Activated CD4-positive, alpha-beta T cell treated with anti-CD3 and anti-CD28 coated beads for 48 hours (primary cell): ENCODE measurements at places on chromosomes 2 and 18.

- DNase-seq: no peak
Observed at GRCh38 chr2:25230948-25231311, 62.5 kb upstream of the POMC start.

DNA sequence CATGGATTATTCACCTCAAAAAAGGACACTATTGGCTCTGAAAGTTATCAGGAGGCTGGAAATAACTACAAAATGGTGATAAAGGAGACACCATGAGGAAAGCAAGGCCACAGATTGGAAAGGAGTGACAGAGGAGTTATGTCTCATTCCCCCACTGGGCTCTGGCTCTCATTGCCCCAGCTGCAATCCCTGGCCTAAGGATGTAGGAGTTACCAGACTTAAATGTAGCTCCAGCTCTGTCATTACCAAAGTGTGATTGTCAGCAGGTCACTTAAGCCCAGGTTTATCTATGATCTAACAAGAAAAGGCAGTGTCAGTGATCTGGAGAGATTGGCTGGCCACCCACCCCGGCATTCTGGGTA is 1228.2 kb upstream of the DDX18 start:
- no peak for DNase-seq

DNA sequence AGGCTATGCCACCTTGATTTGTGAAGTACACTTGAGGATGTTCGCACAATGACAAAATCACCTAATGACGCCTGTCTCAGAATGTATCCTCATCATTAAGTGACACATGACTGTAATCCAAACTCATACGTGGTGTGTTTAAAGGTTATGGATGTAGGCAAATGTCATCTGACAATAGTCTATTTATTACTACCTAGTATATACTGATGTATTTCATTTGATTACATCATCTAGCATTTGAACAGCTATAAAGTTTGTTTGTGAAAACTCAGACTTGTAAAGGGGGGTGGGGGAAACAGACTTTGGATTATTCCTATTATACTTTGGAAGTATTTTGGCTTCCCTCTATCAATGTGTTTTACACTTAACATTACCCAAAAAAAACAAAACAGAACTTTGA is 129.9 kb downstream of the TANC1 start:
- no peak for DNase-seq

- no peak for DNase-seq
Observed at GRCh38 chr2:101375653-101376052, 11.7 kb downstream of the CREG2 start.

- DNase-seq: no peak
Observed at GRCh38 chr18:80148326-80149199, 39.5 kb downstream of the ADNP2 start.

DNA sequence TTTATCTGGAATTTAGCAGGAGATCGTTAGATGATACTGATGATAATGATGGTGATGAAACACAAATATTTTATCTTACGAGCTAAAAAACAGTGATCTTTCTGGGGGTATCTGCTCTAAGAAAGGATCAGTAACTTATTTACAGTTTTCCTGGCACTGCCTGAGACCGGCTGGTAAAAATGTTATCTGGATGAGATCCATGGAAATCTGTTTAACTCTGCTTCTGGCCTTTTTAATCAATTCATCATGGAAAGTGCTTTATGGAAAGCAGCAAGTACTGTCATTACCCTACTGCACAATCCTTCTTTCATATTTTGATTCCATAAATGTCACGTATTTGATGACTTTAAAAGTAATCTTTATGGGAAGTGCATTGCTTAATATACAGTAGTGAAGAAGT is 612.7 kb upstream of the GCFC2 start:
- DNase-seq: no peak

- no peak for DNase-seq
Observed at GRCh38 chr18:2547477-2548087, 23.7 kb downstream of the METTL4 start.

GRCh38 chr2:230447455-230448451 is 31.8 kb downstream of the SP100 start:
- peak; percentile 50 for DNase-seq

GRCh38 chr18:77118256-77119090 is 14.1 kb downstream of the MBP start:
- DNase-seq: no peak

- DNase-seq: no peak
Observed at GRCh38 chr2:150789376-150789905, 302.0 kb upstream of the RND3 start.

- no peak for DNase-seq
Observed at GRCh38 chr2:128369108-128369555, 50.5 kb upstream of the HS6ST1 start.

DNA sequence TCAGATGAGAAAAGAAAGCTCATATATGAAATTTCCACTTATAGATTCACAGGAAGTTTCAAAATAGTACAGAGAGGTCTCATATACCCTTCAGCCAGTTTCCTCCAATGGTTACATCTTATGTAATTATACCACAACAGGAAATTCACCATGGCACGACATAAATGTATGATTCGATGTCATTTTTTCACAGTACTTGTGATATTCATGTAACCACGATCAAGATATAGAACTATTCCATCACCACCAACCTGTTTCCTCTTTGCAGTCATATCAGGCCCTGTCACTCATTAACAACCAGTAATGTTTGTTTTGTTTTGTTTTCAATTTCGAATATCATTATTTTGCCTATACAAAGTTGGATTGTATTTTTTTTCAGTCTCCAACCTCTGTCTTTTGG is 314.3 kb upstream of the POU3F3 start:
- DNase-seq: no peak

- peak; percentile 38 for DNase-seq
Observed at GRCh38 chr18:2627821-2628276, 27.7 kb upstream of the SMCHD1 start.

DNA sequence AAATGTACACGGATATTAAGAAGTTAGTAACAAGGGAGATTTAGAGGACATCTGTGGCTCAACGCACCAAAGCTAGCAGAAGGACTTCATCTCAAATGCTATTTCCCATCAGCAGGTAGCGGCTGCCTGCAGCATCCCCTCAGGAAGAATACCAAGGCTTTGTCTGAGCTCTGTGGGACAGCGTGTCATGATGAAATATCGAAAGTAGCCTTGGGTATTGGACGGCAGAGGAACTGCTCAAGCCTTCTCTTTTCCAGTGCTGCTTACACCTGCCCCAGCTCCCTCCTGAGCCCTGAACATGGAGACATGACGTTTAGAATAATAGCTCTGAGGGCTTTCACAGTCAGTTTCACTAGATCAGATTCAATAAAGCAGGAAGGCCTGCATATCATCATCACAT is 241.6 kb downstream of the SUCLG1 start:
- no peak for DNase-seq

DNA sequence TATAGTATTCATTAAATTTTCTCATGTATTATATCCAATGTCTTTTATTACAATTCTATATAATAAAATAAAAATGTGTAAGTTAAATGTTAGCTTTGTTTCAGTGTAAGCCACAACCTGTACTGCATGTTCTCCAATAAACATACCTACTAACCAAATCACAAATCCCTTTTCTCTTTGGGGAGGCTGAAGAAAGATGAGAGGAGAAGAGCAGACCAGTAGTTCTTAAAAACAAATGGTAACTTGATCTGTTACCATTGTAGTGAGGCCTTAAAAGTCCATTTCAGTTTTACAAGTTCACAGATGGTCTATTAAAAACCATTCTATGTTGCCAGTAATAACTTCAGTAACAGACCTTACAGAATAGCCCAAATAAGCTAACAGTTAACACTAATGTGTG is 100.5 kb downstream of the SOS1 start:
- no peak for DNase-seq

DNA sequence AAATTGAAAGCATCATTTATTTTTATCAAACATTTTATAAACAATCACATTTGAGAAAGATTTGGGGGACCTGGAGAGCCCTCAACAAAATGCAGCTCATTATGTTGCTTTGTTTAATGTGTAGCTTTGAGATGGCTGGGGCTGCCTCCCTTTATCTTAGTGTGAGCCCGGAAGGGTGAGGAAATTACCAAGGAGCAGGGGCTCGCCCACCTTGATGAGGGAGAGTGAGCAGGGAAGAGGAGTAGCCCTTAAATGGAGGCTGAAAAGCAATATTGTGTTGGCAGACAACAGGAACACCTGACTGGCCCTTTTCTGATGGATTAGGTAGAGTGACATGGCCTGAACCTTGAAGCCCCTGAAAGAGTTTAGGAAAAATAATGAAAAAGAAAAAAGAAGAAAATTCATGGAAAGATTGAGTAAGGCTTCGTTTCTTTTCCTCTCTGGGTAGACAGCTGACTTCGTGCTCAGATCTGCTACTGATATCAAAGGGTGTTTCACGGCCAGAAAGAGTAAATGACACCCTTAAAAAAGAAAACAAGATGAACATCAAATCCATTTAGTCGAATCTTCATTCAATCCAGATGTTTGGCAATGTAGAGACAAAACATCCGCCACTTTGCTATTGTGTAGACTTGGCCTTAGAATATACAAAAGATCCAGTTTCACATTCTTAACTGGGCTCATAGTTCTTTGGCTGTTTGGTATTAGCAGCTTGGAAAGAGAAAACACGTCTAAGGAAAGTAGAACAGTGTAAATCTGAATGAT is 206.5 kb upstream of the TCF4 start:
- DNase-seq: no peak

DNA sequence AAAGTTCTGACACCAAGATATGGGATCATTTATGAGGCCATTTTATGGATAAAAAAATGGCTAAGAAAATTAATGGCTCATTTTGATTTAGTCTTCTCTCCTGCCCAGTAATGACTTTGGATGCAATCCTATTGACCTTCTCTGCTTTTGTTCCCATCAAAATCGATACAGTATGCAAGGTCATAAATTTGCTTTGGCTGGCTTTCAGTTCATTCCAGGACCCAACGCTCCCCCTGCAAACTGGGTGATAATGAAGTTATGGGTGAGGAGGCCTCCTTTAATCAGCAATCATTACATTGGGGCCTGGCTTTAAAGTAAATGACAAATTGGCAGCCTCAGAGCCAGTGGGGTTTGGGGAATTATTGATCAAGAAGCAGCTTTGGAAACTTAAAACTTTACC is 351.8 kb upstream of the GYPC start:
- no peak for DNase-seq

- no peak for DNase-seq
Observed at GRCh38 chr2:96436961-96437360, 68.2 kb downstream of the NEURL3 start.

GRCh38 chr2:199751492-199752120 is 99.4 kb downstream of the FTCDNL1 start:
- DNase-seq: no peak

DNA sequence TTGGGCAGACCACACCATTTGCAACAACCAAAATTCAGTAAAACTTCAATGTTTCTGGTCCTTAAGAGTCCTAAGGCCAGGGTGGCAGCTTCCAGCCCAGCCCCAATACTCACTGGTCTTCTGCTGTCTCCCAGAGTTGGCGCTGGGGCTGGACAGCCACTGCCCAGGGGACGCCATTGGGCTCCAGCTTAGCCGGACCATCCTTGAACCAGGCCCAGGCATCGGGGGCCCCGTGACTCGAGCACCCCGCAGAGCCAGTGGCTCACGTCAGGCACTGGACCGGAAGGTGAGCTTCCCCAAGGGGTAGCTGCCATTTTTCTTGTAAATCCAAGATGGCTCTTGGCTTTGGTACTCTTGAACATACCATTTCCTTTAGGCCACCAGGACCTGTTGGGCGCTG is 21.8 kb downstream of the SNED1 start:
- no peak for DNase-seq

DNA sequence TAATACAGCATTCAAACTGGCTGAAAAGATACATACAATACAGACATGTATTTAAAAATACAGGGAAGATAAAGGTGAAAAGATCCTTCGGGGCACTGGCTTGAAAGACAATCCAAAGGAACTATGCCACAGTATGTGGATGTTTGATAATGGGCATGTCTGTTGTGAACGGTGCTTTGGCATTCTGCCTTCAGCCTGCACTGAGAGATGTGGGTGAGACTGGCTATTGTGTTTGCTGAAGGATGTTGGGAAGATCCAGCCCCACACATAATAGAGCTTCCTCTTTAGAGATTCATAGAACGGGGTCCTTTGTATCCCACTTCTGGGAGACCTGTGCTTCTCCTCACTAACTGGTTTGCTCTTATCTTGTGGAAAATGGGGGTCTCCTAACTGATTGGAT is 65.1 kb upstream of the CXCR4 start:
- DNase-seq: no peak

GRCh38 chr2:72496479-72496878 is 329.4 kb downstream of the EXOC6B start:
- no peak for DNase-seq

- DNase-seq: no peak
Observed at GRCh38 chr2:237205043-237205541, 119.4 kb downstream of the COPS8 start.

DNA sequence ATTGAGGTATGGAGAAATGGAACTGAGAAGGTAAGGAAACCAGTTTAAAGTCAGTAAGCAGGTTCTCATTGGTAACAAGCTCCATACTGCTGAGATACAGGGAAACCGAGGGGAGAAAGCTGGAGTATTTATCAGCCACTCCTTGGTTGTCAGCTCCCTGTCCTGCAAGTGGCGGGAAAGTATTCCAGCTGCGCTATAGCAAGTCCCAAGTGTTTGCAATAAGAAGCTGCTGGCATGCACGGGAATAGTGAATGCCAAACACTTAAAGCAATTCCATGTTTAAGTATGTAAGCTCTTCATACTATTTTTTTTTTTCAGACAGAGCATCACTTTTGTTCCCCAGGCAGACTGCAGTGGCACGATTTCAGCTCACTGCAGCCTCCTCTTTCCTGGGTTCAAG is 1601.1 kb downstream of the SUCLG1 start:
- DNase-seq: no peak

DNA sequence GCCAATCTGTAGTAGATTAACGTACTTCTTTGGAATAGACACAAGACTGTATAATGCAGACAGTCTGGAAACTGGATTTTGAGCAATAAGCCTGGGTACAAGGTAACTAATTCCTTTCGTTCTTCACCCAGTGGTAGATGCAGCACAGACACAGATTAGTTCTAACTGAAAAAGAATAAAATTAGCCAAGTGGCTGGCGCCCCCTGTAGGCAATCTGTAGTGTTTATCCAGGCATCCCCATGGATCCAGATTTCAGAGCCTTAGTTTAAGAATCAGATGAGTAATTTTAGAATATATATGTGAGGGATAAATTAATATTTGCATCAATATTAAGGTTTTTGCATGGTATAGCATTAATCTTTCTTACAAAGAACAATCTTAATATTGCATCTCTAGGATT is 563.9 kb downstream of the DCC start:
- DNase-seq: peak; percentile 30

- DNase-seq: no peak
Observed at GRCh38 chr2:9673914-9674481, 43.2 kb upstream of the YWHAQ start.

GRCh38 chr18:8631265-8631664 is 22.0 kb downstream of the RAB12 start:
- no peak for DNase-seq

DNA sequence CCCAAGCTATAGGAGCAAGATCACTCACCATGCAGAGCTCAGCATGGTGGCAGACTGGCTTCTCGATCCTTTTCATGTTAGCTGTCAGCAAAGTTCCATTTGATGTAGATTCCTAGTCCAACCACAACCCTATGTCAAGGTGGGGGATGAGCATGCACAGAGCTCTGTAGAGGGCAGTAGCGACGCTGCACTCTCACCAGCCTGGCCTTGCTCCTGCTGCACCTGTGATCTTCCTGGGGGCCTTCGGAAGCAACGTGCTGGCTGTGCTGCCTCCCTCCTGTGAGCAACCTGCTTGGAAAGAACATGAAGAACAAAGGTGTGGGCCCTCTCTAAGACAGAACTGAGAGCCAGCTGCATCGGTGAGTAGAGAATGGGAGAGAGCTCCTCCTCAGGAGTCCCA is 479.4 kb upstream of the MYT1L start:
- no peak for DNase-seq

- peak; percentile 16 for DNase-seq
Observed at GRCh38 chr2:33372940-33373553, 103.4 kb upstream of the RASGRP3 start.
